Activated T-helper 2 cell treated with anti-CD3 and anti-CD28 coated beads, Interferon-gamma antibody, Interleukin-2, Interleukin-4, amounts not matched to agents 10 μg/mL and 5 μg/mL and 100 μg/mL, durations not matched to agents 14 hours and 24 hours and 36 hours (primary cell): ENCODE measurements at places on chromosomes 16 and 17. TPM values are rescaled to one million over a fixed set of nuclear protein-coding genes. Genes with fewer than 3 reads are reported as not detected.

The KRT25 gene
- total RNA-seq: not detected in 2 replicates

The GP1BA gene
- total RNA-seq: not detected in 2 replicates

GRCh38 chr16:4859190-4859899 lies 12.1 kb downstream of the UBN1 start:
- H3K27ac ChIP-seq: no peak overlapping the region
- DNase-seq: no peak
- no peak overlapping the region for H3K4me3 ChIP-seq

The MAF gene
- 73.6 and 74.2 TPM in 2 replicates for total RNA-seq

The TEKT1 gene
- not detected in 2 replicates for total RNA-seq

The LAT gene
- 273 and 294 TPM in 2 replicates for total RNA-seq

GRCh38 chr16:77951788-77952187 lies 70.6 kb upstream of the CLEC3A start:
- H3K36me3 ChIP-seq: no peaks in the 10 kb centered on the region
- no peaks in the 10 kb centered on the region for H3K4me1 ChIP-seq
- H3K27ac ChIP-seq: no peak overlapping the region
- H3K27me3 ChIP-seq: peaks cover 2% of the 10 kb centered on the region
- no peak overlapping the region for H3K4me3 ChIP-seq
- DNase-seq: no peak

The PRRT2 gene
- 1.8 and 2.0 TPM in 2 replicates for total RNA-seq

DNA sequence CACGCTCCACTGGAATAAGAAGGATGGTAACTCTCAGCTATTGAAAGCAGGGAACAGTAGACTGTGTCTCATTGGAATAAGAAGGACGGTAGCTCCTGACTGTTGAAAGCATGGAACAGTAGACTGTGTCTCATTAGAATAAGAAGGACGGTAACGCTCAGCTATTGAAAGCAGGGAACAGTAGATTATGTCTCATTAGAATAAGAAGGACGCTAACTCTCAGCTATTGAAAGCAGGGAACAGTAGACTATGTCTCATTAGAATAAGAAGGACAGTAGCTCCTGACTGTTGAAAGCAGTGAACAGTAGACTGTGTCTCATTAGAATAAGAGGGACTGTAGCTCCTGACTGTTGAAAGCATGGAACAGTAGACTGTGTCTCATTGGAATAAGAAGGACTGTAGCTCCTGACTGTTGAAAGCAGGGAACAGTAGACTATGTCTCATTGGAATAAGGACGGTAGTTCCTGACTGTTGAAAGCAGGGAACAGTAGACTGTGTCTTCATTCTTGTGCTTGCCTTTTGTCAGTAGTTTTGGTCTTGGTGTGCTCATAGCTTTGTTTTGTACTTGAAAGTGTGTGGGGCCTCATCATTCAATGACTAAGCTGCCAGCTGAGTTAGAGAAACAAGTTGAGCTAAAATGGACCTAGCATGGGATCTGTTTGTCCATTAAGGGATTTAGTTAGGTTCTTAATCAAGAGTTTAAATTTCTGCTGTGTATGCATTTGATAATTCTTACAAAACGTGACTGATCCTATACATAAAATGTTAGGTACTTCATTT lies 58.5 kb downstream of the BANP start:
- peaks cover 35% of the 10 kb centered on the region for H3K36me3 ChIP-seq
- no peak for DNase-seq
- no peaks in the 10 kb centered on the region for H3K27me3 ChIP-seq
- H3K4me1 ChIP-seq: no peaks in the 10 kb centered on the region
- H3K4me3 ChIP-seq: no peak overlapping the region

- DNase-seq: no peak
- no peaks in the 10 kb centered on the region for H3K27me3 ChIP-seq
- H3K4me1 ChIP-seq: peaks cover 17% of the 10 kb centered on the region
- H3K4me3 ChIP-seq: peak overlapping the region; percentile 73
- peak overlapping the region; percentile 91 for H3K27ac ChIP-seq
- peaks cover 24% of the 10 kb centered on the region for H3K36me3 ChIP-seq
Measured at GRCh38 chr16:2687531-2688308, 5.4 kb downstream of the KCTD5 start.

The ABAT gene
- total RNA-seq: 22.5 and 24.2 TPM in 2 replicates

DNA sequence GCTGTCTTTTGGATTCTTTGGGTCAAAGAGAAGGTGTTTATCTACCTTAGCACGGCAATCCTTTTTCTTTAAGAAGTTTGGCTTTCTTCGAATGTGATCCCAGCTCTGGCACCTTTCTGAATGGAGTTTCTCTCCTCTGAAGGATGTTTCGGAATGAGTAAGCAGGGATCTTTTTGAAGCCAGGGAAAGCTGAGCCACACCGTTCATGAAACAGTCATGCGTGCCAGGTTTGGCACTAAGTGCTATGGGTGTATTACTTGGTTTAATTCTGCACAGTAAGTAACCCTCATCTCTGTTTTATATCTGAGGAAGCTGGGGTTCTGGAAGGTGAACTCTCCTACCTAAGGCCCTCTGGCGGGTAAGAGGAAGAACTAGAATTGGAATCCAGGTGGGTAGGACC lies 234.5 kb downstream of the NTN1 start:
- DNase-seq: no peak
- H3K4me3 ChIP-seq: no peak overlapping the region
- no peaks in the 10 kb centered on the region for H3K27me3 ChIP-seq
- peaks cover 21% of the 10 kb centered on the region for H3K4me1 ChIP-seq

GRCh38 chr17:38713456-38714075 lies 8.5 kb downstream of the MLLT6 start:
- no peak for DNase-seq
- no peak overlapping the region for H3K27ac ChIP-seq
- peaks cover 89% of the 10 kb centered on the region for H3K36me3 ChIP-seq
- H3K4me3 ChIP-seq: no peak overlapping the region

DNA sequence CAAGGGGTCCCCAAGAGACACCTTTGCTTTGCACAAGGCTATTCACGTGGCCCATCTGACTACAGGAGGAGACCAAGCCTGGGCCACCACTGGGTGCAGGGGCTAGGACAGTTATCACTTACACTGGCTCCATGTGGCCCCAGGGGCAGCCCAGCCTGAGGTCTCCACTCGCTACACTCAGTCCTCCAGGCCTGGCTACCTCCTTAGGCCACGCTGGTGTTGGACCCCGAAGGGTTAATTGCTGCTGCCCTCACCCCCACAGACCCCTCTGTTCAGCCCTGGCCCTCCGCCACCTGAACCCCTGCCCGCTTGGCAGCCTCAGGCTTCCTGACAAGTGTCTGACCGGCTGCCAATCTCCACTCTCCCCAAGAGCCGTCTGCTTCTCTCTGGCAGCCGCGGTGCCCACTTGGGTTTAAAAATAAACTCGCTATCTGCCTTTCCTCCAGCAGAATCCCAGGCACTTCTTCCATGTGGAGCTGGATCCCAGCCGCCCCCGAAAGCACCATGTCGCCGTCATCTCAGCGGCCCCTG lies 27.8 kb downstream of the ADAM11 start:
- no peak overlapping the region for H3K4me3 ChIP-seq
- DNase-seq: no peak
- no peaks in the 10 kb centered on the region for H3K4me1 ChIP-seq
- H3K27me3 ChIP-seq: no peaks in the 10 kb centered on the region
- no peaks in the 10 kb centered on the region for H3K36me3 ChIP-seq

DNA sequence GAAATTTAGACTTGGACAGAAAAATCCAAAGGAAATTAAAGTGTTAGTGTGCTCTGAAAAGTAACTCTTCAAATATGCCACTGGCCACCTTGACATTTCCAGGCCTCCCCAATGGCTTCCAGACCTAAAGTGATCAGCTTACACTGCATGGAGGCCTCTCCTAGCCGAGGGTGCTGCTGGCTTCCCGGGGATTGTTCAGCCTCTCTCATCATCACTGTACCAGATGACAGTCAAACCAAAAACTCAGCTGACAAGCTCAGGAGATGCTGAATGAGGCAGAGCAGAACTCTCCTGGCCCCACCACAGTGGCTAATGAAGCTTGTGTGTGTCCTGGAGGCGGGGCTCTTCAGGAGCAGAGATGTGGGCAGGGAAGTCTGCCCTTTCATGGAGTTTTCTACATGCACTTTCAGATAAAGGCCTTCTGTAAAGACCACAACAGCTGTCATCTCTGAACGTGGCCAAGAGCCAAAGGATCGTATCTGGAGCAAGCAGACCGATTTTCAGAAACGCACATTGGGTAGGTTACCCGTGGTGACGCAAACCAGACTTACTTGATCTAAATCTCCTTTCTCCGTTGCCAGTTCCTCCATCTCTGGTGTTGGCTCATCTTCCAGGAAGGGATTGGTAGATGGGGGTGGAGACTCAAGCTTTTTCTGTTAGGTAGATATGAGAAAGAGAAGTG lies 113.3 kb downstream of the VPS53 start:
- H3K27me3 ChIP-seq: no peaks in the 10 kb centered on the region
- H3K27ac ChIP-seq: no peak overlapping the region
- no peak overlapping the region for H3K4me3 ChIP-seq
- peaks cover 11% of the 10 kb centered on the region for H3K4me1 ChIP-seq

The ALOX12 gene
- total RNA-seq: not detected in 2 replicates

DNA sequence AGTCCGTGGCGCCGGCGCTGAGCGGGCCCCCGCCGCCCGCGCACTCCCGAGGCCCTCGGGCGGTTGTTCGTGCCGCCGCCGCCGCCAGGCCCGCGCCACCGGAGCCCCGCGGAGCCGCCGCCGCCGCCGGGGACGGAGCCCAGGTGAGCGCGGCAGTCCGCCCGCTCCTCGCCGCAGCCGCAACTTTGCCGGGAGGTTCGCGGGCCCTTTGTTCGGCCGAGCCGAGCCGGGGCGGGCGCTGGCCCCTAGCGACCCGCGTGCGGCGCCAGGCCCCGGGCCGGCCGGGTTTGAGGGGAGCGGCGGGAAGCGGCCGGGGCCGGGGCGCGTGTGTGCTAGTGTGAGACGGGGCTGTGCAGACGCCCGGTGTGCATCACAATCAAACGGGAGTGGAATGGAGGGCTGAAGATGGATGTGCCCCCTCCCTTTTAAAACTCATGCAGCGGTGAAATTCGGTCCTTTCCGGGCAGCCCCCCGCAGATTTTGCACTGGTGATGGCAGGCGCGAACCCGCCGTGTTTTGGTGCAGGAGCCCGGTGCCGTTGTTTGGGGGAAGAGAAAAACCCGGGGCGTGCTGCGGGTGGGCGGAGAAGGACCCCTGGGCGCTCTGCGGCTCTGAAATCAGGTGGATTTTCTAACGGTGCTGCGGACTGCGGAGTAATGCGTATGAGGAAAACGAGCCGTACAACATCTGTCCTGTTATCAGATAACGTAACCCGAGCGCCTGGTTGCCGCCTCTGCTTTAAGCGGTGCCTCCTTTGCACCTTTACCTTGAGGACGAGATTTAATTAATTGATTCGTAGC lies 823 bp downstream of the TNRC6C start:
- peaks cover 9% of the 10 kb centered on the region for H3K36me3 ChIP-seq
- DNase-seq: peak; percentile 35
- peak overlapping the region; percentile 87 for H3K4me3 ChIP-seq
- peaks cover 30% of the 10 kb centered on the region for H3K27me3 ChIP-seq
- H3K4me1 ChIP-seq: peaks cover 46% of the 10 kb centered on the region
- peak overlapping the region; percentile 3 for H3K27ac ChIP-seq

- peaks cover 61% of the 10 kb centered on the region for H3K4me1 ChIP-seq
- H3K27me3 ChIP-seq: no peaks in the 10 kb centered on the region
- DNase-seq: peak; percentile 56
- peaks cover 68% of the 10 kb centered on the region for H3K36me3 ChIP-seq
- H3K27ac ChIP-seq: peak overlapping the region; percentile 92
Measured at GRCh38 chr17:2253768-2254406, 49.7 kb downstream of the SMG6 start.

The CDYL2 gene
- 26.2 and 36.8 TPM in 2 replicates for total RNA-seq

GRCh38 chr16:72800524-72801161 lies 247.3 kb downstream of the ZFHX3 start:
- no peak for DNase-seq
- H3K27ac ChIP-seq: no peak overlapping the region
- H3K4me1 ChIP-seq: no peaks in the 10 kb centered on the region
- H3K4me3 ChIP-seq: no peak overlapping the region
- no peaks in the 10 kb centered on the region for H3K27me3 ChIP-seq
